Heart left ventricle (tissue), 16 donors: ENCODE measurements at places on chromosomes 4 and X. TPM values are rescaled to one million over a fixed set of nuclear protein-coding genes. Genes with fewer than 3 reads are reported as not detected.

DNA sequence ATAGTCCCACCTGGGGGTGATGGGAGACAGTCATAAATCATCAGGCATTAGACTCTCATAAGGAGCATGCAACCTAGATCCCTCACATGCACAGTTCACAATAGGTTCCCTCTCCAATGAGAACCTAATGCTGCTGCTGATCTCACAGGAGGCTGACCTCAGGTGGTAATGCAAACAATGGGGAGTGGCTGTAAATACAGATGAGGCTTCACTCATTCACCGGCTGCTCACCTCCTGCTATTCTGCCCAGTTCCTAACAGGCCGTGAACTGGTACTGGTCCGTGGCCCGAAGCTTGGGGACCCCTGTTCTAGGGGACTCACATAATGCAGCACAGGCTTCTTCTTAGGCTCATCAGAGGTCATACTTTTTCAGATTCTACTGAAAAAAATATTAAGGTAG, 625.9 kb upstream of the AGA start:
- DNase-seq, result no peak

GRCh38 chr4:1964971-1965370, 43.8 kb downstream of the NELFA start:
- DNase-seq, result no peak

DNA sequence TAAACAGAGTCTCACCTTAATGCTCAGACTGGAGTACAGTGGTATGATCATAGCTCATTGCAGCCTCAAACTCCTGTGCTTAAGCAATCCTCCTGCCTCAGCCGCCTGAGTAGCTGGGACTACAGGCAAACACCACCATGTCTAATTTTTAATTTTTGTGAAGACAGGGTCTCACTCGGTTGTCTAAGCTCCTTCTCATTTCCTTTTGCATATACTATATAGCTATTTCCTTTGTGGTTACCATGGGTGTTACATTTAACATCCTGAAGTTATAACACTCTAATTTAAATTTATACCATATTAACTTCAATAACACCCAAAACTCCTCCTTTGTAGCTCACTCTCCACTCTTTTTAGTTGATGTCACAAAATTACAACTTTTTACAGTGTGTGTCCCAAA, 114.3 kb downstream of the DCK start:
- no peak for DNase-seq

DNA sequence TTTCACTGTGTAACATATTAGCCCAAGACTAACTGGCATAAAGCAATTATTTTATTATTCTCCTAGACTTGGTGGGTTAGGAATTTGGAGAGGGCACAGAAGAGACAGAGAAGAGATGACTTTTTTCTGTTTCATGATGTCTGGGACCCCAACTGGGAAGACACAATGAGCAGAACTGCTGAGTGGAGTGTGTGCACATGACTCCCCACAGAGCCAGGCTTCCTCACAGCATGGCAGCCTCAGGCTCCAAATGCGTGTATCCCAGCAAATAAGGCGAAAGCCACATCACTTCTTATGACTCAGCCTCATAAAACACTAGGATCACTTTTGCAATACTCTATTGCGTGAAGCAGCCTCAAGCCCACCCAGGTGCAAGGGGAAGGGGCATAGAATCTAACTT, 68.4 kb downstream of the MFAP3L start:
- DNase-seq, result no peak

DNA sequence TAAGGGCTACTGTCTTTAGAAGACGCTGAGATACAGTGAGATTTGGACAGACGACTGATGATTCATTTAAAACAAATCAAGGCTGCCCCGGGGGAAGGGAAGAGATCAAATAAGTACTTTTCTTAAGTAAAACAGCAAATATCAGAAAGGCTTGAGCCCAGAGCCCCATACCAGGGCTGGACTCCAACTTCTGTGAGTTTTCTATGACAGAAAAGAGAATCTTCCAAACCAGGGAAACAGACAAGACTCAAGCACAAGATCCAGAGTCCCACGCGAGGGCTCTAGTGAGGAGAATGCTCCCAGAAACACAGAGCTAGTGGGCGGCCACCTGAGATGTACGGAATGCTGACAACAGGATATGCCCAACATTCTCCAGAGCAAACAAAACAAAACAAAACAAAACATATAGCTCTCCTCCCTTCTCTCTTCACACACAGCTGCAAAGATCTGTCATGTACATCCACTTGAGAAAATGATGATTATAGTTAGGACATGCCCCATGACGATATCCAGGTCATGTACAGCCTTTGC, 13.1 kb downstream of the ACSL1 start:
- DNase-seq, result no peak

- DNase-seq, result no peak
Observed at GRCh38 chr4:185792384-185793115, 19.4 kb downstream of the SORBS2 start.

GRCh38 chr4:142009751-142010150, 373.4 kb downstream of the IL15 start:
- DNase-seq, result no peak

DNA sequence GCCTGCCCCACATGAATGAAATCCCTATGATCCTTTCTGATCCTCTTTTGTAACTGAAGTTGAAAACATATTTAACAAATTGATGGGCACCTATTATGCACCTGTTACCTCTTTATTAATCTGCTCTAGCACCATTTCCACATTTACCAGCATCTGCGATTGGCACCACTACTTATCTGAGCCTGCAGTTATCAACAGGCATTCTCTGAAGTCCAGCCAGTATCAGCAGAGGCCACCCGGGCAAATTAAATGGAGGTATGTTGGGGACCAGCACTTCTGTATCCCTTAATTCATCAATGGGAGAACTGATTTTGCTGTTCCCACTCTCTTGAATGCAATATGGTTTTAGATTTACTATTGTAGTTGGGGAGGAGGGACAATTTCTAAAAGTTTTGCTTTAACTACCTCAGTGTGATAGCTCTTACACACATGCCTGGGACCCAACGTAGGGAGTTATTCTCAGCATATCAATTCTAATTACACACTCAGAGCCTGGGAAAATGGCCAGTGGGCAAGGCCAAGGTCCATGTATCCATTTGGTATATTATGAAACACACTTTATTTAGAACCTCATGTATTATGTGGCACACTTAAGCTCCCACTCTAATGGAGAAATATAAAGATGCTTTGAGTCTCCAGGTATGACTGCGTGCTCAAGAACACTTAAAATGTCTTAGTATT, 1927.1 kb upstream of the PCDH7 start:
- DNase-seq, result peak; percentile 71

DNA sequence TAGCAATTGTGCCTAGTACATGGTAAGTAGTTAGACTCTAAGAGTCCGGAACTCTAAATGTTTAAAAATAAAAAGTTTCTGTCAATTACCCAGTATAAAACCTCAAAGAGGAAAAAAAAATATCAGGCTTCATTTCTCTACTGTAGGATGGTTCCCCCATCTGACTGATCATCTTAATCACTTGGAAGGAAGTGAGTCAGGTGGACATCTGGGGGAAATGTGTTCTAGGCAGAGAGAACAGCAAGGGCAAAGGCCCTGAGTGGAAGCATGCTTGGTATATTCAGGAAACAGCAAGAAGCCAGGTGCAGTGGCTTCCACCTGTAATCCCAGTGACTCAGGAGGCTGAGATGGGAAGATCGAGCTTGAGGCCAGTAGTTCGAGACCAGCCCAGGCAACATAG, 2.9 kb upstream of the EIF1AX start:
- DNase-seq, result no peak

The NLRP2B gene
- not detected for polyA plus RNA-seq

The MAGEC1 gene
- not detected for polyA plus RNA-seq

The AKAP14 gene
- polyA plus RNA-seq, result not detected

The ASB12 gene
- 3.7 TPM for polyA plus RNA-seq

The NPY1R gene
- polyA plus RNA-seq, result 0.39 TPM
